Fibroblast of lung (primary cell): ENCODE measurements at places on chromosomes 11 and 22.

DNA sequence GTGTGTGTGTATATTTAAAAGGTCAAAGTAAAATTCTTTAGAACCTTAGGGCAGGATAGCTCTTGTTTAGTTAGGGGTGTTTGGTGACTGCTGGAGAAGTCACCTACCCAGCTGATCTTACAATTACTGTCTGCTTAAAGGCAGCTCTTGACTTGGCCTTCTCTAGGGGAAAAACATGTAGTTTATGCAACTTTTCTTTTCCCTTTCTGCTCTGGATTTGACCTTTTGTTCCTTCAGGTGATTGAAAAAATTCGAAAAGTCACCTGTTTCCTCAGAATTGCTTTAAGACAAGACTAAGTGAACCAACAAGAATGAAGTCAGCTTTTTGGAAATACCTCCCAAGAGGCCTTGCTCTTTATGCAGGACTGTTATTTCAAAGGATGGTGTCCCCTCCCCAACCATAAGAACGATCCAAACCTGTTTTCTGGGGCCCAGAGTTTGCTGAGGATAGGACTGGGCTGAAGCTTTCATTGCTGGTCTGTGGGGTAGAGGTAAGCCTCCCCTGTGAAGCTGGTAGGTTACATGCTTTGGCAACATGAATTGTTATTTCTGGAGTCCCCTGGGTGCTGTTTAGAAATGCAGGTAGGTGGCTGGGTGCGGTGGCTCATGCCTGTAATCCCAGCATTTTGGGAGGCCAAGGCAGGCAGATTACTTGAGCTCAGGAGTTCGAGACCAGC, 111.2 kb downstream of the PTPRJ start:
- H3K27ac ChIP-seq, result no peak overlapping the region
- no peak overlapping the region for H3K4me3 ChIP-seq
- no peaks in the 10 kb centered on the region for H3K4me1 ChIP-seq
- DNase-seq, result no peak

DNA sequence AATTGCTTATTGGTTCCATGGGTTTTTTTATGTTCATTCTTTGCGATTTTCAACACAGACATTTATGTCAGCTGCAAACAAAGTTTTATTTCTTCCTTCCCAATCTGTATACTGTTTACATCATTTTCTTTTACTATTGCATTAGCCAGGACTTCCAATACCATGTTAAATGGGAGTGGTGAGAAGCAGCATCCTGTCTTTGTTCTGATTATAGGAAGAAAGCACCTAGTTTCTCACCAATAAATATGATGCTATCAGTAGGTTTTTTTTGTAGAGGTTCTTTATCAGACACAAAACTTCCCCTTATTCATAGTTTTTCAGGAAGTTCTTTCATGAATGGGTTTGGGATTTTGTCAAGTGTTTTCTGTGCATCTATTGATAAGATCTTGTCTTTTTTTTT, 28.0 kb upstream of the OR8B8 start:
- no peak for DNase-seq
- no peaks in the 10 kb centered on the region for H3K27me3 ChIP-seq

DNA sequence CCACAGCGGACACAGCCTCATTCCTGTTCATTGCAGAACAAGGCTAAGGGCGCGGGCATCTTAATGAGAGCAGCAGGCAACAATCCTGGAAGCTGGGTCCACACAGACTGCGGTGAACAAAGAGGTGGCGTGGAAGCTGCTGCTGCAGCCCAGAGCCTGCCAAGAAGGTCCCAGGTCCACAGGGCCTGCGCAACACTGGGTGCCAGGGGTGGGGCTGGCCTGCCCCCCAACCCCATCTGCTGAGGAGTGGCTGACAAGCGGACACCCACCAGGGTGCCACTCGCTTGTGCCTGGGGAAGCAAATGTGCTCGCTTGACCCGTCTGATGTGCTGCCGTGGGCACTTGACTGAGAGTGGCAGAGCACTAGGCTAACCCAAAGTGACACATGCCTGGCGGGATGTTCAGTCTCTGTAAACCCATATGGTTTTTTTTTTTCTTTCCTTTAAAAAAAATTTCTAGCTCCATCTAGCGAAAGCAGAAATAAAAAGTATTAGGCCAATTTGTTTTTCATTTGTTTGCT, 83.2 kb upstream of the PITPNB start:
- peaks cover 13% of the 10 kb centered on the region for H3K4me1 ChIP-seq
- H3K27me3 ChIP-seq, result no peaks in the 10 kb centered on the region
- no peak for DNase-seq
- H3K4me3 ChIP-seq, result no peak overlapping the region

- H3K4me3 ChIP-seq, result no peak overlapping the region
- no peaks in the 10 kb centered on the region for H3K4me1 ChIP-seq
- no peak overlapping the region for H3K27ac ChIP-seq
- no peaks in the 10 kb centered on the region for H3K36me3 ChIP-seq
Measured at GRCh38 chr11:58289266-58289665, 21.2 kb upstream of the OR10W1 start.

- H3K27me3 ChIP-seq, result no peaks in the 10 kb centered on the region
- H3K4me1 ChIP-seq, result no peaks in the 10 kb centered on the region
- H3K36me3 ChIP-seq, result peaks cover 11% of the 10 kb centered on the region
Measured at GRCh38 chr11:10498426-10499250, 42.3 kb downstream of the RNF141 start.

DNA sequence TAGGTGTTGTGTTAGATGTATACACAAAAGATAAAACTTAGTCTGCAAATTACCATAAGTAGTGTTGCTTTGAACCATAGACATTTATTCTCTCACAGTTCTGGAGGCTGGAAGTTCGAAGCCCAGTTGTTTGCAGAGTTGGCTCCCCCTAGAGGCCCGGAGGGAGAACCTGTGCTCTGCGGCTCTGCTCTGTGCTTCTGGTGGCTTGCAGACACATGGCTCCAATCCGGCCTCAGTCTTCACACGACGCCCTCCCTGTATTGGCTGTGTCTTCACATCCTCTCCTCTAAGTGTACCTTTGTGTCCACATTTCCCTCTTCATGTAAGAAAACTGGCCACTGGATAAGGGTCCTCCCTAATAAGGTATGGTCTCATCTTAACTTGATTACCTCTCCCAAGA, 128.4 kb downstream of the OPCML start:
- no peak overlapping the region for H3K27ac ChIP-seq
- H3K27me3 ChIP-seq, result no peaks in the 10 kb centered on the region
- H3K4me3 ChIP-seq, result no peak overlapping the region
- no peaks in the 10 kb centered on the region for H3K4me1 ChIP-seq
- no peak for DNase-seq

DNA sequence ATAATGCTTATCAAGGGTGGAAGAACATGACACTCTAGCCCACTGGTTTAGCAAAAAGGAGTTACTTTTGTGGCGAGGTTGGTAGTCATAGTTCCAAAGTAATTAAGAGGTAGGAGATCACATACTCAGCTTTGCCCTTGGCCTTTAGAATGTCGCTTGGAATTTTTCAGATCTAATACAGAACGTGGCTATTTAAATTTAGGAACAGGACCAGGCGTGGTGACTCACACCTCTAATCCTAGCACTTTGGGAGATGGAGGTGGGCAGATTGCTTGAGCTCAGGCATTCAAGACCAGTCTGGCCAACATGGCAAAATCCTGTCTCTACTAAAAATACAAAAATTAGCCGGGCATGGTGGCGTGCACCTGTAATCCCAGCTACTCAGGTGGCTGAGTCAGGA, 26.1 kb upstream of the ZNRF3 start:
- no peaks in the 10 kb centered on the region for H3K36me3 ChIP-seq
- no peaks in the 10 kb centered on the region for H3K27me3 ChIP-seq
- no peaks in the 10 kb centered on the region for H3K4me1 ChIP-seq
- no peak overlapping the region for H3K4me3 ChIP-seq
- DNase-seq, result no peak
- no peak overlapping the region for H3K27ac ChIP-seq

GRCh38 chr11:121790430-121790829, 325.6 kb downstream of the BLID start:
- no peaks in the 10 kb centered on the region for H3K27me3 ChIP-seq
- H3K4me3 ChIP-seq, result no peak overlapping the region
- H3K36me3 ChIP-seq, result no peaks in the 10 kb centered on the region
- no peak overlapping the region for H3K27ac ChIP-seq

GRCh38 chr11:44893308-44893822, 57.3 kb downstream of the TP53I11 start:
- H3K4me3 ChIP-seq, result no peak overlapping the region
- H3K27ac ChIP-seq, result no peak overlapping the region
- no peak for DNase-seq
- H3K27me3 ChIP-seq, result peaks cover 14% of the 10 kb centered on the region
- H3K4me1 ChIP-seq, result no peaks in the 10 kb centered on the region
- H3K36me3 ChIP-seq, result no peaks in the 10 kb centered on the region

- H3K27me3 ChIP-seq, result peaks cover 3% of the 10 kb centered on the region
- H3K36me3 ChIP-seq, result no peaks in the 10 kb centered on the region
- no peak overlapping the region for H3K4me3 ChIP-seq
- no peaks in the 10 kb centered on the region for H3K4me1 ChIP-seq
- no peak overlapping the region for H3K27ac ChIP-seq
Measured at GRCh38 chr11:79492008-79492407, 51.2 kb upstream of the TENM4 start.

- H3K4me1 ChIP-seq, result no peaks in the 10 kb centered on the region
- peak; percentile 8 for DNase-seq
- no peak overlapping the region for H3K27ac ChIP-seq
- H3K27me3 ChIP-seq, result no peaks in the 10 kb centered on the region
- no peak overlapping the region for H3K4me3 ChIP-seq
Measured at GRCh38 chr11:22707119-22707899, 40.9 kb downstream of the GAS2 start.

DNA sequence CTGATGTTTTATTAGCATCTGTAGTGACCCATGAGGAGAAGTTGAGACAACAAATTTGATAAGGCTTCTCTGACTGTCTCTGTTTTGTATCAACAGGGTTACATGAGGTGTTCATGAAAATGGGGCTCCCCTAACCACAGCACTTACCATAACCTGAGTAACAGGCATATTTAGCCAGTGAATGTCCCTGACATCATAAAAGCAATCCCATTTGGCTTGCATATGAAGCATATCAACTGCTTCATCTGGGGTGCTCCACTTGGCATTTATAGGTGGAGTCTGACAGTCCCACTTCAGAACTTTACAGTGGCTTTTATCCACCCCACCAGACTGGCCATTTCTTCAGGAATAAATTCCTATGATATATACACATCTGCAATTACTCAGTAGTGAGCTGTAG, 257.6 kb downstream of the LUZP2 start:
- no peak overlapping the region for H3K27ac ChIP-seq
- no peaks in the 10 kb centered on the region for H3K36me3 ChIP-seq

GRCh38 chr11:117545706-117546105, 218.1 kb downstream of the CEP164 start:
- H3K27ac ChIP-seq, result no peak overlapping the region
- H3K4me3 ChIP-seq, result no peak overlapping the region
- no peaks in the 10 kb centered on the region for H3K27me3 ChIP-seq

DNA sequence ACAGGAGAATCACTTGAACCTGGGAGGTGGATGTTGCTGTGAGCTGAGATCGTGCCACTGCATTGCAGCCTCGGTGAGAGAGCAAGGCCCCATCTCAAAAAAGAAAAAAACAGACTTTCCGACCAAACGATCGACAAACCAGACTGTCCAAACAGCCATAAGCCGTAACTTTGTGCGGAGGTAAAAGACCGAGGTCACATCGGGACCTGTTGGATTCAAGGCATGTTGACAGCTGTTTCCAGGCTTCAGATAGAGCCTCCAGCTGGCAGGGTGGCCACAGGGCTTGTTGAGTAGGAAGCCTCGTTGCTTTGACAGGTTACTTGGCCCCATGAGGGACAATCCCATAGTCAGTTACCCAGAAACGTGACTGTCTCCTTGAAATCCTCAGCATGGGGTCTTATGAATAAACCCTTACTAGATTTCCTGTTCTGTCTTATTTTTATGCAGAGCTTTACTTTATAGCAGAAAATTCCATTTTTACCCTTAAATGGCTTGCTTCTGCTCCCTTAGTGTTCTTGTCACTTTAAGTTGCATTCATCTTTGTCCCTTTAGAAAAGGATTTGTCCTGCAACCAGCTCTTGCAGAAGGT, 22.3 kb downstream of the PPARA start:
- H3K36me3 ChIP-seq, result no peaks in the 10 kb centered on the region
- DNase-seq, result no peak
- H3K27me3 ChIP-seq, result no peaks in the 10 kb centered on the region
- H3K4me1 ChIP-seq, result peaks cover 15% of the 10 kb centered on the region
- H3K27ac ChIP-seq, result no peak overlapping the region
- H3K4me3 ChIP-seq, result no peak overlapping the region

GRCh38 chr22:48068323-48068885, 1306.0 kb downstream of the TBC1D22A start:
- no peak for DNase-seq
- no peak overlapping the region for H3K4me3 ChIP-seq
- no peaks in the 10 kb centered on the region for H3K4me1 ChIP-seq
- H3K27ac ChIP-seq, result no peak overlapping the region
- H3K36me3 ChIP-seq, result no peaks in the 10 kb centered on the region

GRCh38 chr11:33804471-33804870, 30.2 kb upstream of the FBXO3 start:
- H3K36me3 ChIP-seq, result no peaks in the 10 kb centered on the region
- H3K27ac ChIP-seq, result no peak overlapping the region
- H3K4me1 ChIP-seq, result peaks cover 2% of the 10 kb centered on the region
- H3K27me3 ChIP-seq, result no peaks in the 10 kb centered on the region
- DNase-seq, result peak; percentile 5

DNA sequence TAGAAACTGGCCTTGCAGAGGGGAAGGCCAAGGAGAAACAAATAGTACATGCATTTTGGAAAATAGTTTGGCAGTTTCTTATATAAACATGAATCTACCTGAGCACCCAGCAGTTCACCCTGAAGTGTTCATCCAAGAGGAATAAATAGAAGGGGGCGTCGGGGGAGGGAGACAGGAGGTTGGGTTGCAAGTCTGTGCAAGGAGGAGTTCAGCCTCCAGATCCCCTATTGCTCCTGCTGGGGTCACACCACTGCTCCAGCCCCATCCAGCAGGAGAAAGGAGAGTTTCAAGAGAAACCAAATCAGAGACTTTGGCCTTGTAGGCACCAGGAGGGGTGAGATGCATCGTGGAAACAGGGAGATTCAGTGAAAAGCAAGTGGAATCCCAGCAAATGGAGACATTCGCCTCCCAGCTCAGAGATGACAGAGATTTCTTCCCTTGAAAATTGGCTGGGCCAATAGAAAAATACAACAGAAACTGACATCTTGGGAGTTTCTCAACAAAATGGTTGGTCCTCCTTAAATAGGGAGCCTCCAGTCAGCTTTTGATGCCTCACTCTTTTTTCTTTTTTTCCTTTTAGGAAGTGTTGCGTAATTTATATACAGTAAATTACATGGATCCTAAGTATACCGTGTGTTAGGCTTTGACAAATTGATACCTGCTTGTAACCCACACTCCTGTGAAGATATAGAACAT, 34.1 kb downstream of the OTOG start:
- no peaks in the 10 kb centered on the region for H3K4me1 ChIP-seq
- no peaks in the 10 kb centered on the region for H3K36me3 ChIP-seq
- H3K27me3 ChIP-seq, result no peaks in the 10 kb centered on the region
- no peak overlapping the region for H3K4me3 ChIP-seq
- no peak for DNase-seq
